Stimulated activated CD8-positive, alpha-beta memory T cell treated with anti-CD3 and anti-CD28 coated beads, Interleukin-7, amount 100 ng/mL, for 1 hour (primary cell): ENCODE measurements at places on chromosomes 3 and 15.

GRCh38 chr15:100569391-100569790, 32.6 kb downstream of the LINS1 start:
- no peak for DNase-seq

GRCh38 chr3:140176526-140176925, 241.5 kb downstream of the CLSTN2 start:
- no peak for DNase-seq

GRCh38 chr3:17518189-17519059, 224.0 kb downstream of the TBC1D5 start:
- no peak for DNase-seq

DNA sequence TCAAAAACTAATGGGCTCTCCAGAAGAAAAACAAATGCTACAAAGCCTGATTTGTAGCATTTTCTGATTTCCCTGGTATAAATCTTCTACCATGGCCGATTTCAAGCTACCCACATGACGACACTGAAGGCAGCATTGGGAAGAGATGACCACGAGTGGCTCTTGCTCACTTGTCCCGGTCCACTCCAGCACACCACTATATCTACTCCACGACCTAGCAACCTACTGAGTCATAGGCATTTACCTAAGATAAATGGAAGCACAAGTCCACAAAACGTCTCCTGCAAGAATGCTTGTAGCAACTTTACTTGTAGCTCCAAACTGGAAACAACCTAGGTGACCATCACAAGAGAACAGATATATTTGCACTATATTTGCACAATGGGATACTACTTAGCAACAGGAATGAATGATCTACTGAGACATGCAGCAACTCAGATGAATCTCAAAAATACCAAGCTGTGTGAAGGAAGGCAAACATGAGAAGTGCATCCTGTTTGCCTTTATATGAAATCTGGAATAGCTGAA, 60.8 kb upstream of the HES1 start:
- DNase-seq, result no peak

DNA sequence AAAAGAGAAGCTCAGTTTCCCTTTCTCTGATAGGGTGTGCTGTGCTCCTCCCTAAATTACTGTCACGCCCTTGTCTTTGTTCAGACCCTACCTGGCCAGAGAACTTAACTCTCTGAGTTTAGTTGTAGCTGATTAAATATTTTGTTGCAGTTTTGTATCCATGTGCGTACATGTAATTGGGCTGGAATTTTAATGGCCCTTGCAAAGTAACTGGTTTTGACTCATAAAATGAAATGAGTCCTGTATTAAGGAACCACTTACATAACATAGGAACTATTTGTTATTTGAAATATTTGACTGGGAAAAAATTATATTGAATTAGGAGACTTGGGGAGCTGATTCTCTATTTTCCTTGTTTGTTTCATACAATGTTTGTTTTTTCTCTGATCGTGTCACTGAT, 80.2 kb downstream of the LRRK1 start:
- DNase-seq, result no peak

- DNase-seq, result no peak
Observed at GRCh38 chr15:96262097-96262496, 68.4 kb upstream of the NR2F2 start.

DNA sequence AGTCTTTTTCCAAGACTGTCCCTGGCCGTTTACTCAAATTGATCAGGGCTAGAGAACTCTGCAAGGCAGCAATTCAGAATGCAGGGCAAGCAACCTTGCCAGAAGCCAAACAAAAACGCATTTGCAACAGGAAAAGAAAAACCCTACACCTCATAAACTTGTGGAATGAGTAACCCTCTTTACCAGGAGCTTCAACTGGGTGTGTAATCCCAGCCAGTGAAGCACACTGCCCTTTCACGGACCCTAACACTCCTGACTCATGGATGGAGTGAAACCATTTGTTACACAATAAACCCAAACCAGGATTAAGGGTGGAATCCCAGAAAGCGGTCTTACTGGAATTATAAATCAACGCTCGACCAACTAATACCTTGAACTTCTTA, 14.8 kb upstream of the LDHAL6B start:
- DNase-seq, result no peak

DNA sequence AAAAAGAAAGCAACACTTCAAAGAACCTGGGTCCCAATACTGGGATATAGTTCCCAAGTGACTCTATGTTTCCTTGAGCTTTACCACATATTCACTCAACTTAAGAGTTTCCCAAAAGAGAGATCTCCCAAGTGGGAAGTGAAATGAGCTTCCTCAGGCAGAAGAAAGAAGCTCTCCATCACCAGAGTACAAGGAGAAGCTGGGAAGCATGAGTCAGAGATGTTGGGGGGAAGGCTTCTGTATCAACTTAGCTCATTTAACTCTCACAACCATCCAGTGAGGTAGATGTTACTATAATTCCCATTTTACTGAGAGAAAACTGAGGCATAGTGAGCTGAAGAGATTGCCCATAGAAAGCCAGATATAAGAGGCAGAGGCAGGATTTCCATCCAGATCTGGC, 47.0 kb upstream of the TRIM42 start:
- no peak for DNase-seq

- no peak for DNase-seq
Observed at GRCh38 chr3:99925584-99926230, 108.0 kb downstream of the CMSS1 start.

DNA sequence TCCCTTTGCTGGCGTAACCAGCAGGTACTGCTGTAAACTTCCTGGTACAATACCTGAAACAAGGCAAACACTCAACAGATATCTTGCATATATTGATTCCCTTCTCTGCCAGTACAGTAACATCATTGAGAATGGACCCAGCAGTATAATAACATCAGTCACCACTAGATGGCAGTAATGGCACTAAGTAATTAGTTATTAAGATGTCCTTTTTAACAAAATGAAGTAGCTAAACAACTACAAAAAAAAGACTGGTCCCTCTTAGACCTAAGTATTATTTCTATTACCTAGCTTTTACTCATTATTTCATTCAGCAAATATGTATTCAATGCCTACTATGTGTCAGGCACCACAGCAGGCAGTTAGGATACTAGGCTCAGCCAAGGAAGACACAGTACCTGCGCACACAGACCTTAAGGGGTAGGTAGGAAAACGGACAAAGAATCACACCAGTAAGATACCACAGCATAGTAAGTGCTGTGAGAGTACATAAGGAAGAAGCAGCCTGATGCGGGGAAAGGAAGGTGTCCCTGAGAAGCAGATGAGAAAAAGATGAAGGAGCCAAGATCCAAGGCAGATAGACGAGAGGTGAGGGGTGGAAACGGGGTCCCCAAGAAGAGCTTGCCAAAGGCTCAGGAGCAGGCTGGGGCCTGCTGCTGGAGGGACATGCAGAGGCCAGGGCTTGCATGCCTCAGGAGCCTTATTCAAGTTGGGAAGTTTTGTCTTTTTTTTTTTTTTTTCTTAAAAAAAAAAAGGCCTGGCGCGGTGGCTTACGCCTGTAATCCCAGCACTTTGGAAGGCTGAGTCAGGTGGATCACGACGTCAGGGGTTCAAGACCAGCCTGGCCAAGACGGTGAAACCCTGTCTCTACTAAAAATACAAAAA, 102.7 kb upstream of the CHD2 start:
- DNase-seq, result no peak

GRCh38 chr3:10119376-10119775, 3.9 kb downstream of the BRK1 start:
- no peak for DNase-seq

GRCh38 chr15:44015545-44016305, 179.3 kb downstream of the FRMD5 start:
- no peak for DNase-seq

GRCh38 chr15:85588677-85589076, 206.0 kb downstream of the KLHL25 start:
- no peak for DNase-seq

GRCh38 chr3:63338351-63338750, 60.2 kb downstream of the SYNPR start:
- DNase-seq, result no peak
